ENCODE measurements at places on chromosomes 2 and 18. TPM values are rescaled to one million over a fixed set of nuclear protein-coding genes. Genes with fewer than 3 reads are reported as not detected.

The MYOM1 gene
- 0.17 TPM for total RNA-seq

The BUB1 gene
- 76.6 TPM for total RNA-seq

The IL36B gene
- total RNA-seq, result not detected

- peak; percentile 9 for DNase-seq
These were observed 124.1 kb downstream of the MEMO1 start for GRCh38 chr2:31886700-31887099.

- no peak for DNase-seq
These were observed 9.9 kb upstream of the PRELID3A start for GRCh38 chr18:12397793-12398192.
